ENCODE measurements at places on chromosomes 2 and 18. TPM values are rescaled to one million over a fixed set of nuclear protein-coding genes. Genes with fewer than 3 reads are reported as not detected.

CRYBA2 gene
- not detected for total RNA-seq

CACNB4 gene
- 0.76 TPM for total RNA-seq

- no peak for DNase-seq
These were observed 222.8 kb downstream of the SOX11 start for GRCh38 chr2:5914811-5915611.

DNA sequence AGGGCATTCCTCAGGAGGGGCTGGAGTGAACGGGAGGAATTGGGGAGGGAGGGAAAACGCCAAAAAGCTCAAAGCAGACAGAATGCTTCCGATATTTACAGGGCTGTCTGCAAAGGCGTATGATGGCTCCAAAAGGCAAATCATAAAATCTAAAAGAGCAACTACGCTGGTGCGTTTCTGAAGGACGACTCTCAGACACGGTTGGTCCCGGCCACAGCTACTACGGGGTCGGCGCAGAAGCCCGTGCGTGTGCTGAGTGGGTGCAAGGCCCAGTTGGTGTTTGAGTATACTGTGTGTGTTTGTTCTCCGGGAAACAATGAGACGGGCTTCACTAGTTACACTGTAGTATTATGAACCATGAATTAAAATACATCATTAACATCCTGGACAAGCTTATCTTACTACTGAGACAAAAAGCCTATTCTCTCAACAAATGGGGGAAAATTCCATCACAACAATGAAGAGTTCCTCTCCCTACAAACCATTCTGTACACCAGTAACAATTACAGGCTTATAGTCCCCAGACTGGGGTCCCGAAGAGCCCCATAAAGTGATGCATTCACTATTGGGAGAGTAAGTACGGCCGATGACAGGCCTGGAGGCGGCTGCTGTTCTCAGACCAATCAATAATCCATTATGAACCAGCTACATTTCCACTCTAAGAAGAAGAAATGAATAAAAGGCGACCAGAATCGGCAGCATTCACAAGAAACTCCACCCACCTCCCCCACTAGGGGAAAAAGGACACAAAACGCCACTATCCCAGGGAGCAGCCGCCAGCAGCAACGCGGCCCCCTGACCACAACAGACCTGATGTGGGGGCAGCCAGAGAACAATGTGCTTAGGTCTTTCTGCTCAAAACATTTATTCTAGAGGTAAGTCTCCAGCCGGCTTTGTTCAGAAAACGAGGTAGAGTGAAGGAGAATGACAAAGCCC is 43.4 kb downstream of the ZNF516 start:
- no peak for DNase-seq

GRCh38 chr2:239596253-239596652 is 195.4 kb upstream of the HDAC4 start:
- DNase-seq = no peak

- DNase-seq = no peak
These were observed 65.8 kb upstream of the CELF4 start for GRCh38 chr18:37631422-37631821.

DNA sequence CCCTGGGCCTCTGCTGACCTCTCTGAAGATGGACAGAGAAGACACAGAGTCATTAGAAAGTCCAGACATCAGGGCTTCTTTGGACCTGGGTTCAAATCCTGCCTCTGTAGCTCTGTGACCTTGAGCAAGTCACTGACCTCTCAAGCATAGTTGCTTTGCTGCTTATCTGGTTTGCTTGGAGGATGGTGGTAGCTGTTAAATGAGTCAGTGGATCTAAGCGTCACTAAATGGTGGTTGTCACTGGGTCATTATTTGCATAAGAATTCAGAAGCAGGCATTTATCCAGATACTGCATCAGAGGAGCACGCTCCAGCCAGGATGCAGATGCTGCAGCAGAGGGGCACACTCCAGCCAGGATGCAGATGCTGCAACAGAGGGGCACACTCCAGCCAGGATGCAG is 229.2 kb downstream of the GLI2 start:
- no peak for DNase-seq

GRCh38 chr2:49240608-49241007 is 86.3 kb upstream of the FSHR start:
- no peak for DNase-seq

GRCh38 chr2:45602624-45603023 is 8.4 kb downstream of the SRBD1 start:
- DNase-seq = no peak

GRCh38 chr18:74377776-74378175 is 62.1 kb downstream of the C18orf63 start:
- no peak for DNase-seq

GRCh38 chr18:75654851-75655751 is 227.6 kb upstream of the SMIM21 start:
- no peak for DNase-seq

- no peak for DNase-seq
These were observed 74.0 kb downstream of the AGPS start for GRCh38 chr2:177466337-177467195.

- no peak for DNase-seq
These were observed 27.3 kb upstream of the MAL start for GRCh38 chr2:94997981-94998930.

- no peak for DNase-seq
These were observed 34.6 kb upstream of the POTEC start for GRCh38 chr18:14577971-14578370.
